ENCODE measurements at places on chromosomes 4 and X.

DNA sequence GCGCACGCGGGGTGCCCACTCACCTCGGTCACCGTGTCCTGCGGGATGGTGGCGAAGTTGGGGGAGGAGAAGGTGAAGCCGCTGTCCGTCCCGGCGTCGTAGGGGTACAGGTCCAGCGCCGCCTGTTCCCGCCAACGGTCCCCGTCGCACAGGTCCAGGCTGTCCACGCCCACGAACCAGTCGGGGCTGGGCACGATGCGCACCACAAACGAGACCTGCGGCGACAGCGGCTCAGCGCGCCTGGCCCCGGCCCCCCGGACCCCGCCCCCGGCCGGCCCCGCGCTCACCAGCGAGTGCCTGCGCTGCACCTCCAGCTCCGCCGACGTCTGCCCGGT, 1.4 kb downstream of the SPON2 start:
- DNase-seq, result no peak

DNA sequence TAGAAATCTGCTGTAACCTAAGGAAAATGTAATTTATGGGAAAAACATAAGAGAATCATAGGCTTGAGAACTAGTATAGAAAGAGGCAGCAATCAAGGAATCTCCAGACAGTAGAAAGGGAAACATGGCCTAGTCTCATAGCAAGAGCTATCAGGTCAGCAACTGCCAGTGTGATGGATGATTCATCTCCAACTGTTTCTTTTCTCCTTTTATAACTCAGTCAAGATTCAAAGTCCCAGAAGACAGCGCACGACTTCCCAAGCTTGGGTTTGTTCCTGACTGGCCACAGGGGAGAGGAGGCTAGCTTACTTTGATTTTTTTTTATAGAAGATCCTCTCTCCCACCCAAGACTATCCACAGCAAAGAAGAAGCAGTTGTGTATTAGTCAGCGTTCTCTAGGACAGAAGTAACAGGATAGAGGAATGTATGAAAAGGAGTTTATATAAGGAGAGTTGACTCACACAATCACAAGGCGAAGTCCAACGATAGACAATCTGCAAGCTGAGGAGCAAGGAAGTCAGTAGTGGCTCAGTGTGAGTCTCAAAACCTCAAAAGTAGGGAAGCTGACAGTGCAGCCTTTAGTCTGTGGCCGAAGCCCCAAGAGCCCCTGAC, 181.5 kb downstream of the GC start:
- no peak for DNase-seq

DNA sequence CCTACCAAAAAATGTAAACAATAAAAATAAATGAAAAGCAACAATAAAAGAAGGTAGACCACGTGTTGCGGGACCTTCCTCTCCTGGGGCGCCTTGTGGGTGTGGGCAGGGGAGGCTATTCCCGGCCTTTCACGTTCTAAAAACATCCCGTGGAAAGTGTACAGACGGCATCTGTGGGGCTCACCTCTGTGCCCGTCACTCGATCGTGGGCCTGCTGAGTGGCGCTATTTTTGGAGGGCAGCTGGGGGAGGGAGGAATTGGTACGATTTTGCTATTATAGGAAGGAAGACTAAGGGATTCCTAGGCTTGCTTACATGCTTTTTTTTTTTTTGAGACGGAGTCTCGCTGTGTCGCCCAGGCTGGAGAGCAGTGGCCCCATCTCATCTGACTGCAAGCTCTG, 13.6 kb upstream of the PPP2R3B start:
- no peak for DNase-seq

DNA sequence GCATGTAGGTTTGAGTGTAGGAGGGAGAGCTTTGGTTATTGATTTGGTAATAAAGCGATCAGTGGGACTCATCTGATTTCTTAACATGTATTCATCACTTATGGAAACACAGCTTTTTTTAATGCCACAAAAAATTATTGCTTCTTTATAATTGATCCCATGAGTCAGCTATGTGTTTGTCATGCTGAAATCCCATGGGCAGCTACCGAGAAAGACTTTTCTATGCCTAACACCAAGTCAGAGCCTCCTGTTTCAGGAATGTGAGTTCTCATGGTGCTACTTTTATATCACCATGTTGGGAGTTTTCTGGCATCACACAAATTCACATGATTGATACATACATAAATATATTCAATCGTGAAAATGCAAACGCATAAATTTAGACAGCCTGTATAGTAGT, 165.7 kb downstream of the RAPGEF2 start:
- DNase-seq, result no peak

- DNase-seq, result no peak
Observed at GRCh38 chrX:118455013-118455412, 40.6 kb upstream of the DOCK11 start.

GRCh38 chrX:36867143-36867542, 141.0 kb upstream of the FAM47C start:
- DNase-seq, result no peak

GRCh38 chr4:157080605-157081004, 4.7 kb downstream of the GLRB start:
- no peak for DNase-seq

DNA sequence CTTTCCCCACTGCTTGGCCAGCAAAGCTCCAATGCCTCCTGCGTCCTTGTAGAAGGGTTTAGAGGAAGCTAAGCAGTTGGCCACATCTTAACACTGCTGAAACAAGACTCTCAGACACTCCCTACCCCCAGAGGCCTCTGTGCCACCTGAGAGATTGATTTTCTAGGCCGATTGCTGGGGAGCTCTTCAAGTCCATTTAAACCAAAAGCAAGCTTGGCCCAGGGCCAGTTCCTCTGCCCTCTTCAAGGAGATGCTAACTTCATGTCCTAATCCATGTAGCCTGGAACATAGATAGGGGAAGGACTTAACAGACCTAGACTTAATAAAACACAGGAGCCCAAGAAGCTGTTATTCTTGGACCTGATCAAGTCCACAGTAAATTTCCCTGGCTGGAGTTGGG, 27.2 kb upstream of the FMR1NB start:
- DNase-seq, result no peak

DNA sequence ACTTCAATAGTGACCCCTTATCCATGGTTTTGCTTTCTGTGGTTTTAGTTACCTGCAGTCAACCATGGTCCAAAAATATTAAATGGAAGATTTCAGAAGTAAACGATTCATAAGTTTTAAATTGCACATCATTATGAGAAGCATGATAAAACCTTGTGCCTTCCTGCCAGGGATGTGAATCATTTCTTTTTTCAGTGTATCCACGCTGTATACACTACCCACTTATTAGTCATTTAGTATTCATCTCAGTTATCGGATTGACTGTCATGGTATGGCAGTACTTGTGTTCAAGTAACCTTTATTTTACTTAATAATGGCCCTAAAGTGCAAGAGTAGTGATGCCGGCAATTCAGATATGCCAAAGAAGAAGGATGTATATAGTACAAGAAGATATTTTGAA, 37.7 kb upstream of the TASL start:
- no peak for DNase-seq

DNA sequence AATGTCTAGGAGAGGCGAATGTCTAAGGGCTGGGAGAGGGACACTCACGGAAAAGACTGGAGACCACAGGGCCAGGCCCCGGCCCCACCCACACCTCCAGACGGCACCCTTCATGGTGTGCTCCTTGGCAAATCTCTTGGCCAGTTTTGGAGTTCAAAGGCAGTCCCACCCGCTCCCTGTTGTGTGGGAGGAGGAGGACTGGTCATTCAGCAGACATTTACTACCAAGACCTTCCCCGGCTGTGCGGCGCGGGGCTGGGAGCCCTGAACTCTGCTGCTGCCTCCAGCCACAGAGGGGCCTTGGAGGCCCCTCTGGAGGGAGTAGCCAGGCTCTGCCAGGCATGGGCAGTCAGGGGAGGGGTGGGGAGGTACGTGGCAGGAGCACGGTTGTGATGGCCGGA, 8.7 kb upstream of the TBC1D14 start:
- DNase-seq, result no peak

DNA sequence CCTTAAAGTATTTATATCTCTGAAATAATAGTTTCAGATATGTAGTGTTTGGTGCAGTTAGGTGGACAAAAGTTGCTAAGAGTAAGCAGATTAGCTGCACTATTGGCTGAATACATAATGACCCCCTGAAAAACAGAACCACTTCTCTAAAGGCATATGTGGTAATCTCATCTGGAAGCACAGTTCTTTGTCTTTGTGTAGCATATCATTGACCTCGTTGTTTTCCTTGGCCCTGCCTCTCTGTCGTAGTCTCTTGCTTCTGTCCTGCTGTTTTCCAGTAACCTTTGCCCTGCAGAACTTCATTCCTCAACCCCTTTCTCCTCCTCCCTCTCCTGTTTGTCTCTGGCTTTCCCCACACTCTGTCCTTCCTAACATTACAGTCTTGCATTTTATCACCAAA, 41.4 kb downstream of the JADE3 start:
- no peak for DNase-seq

- no peak for DNase-seq
Observed at GRCh38 chr4:53861856-53862610, 202.4 kb downstream of the CHIC2 start.

DNA sequence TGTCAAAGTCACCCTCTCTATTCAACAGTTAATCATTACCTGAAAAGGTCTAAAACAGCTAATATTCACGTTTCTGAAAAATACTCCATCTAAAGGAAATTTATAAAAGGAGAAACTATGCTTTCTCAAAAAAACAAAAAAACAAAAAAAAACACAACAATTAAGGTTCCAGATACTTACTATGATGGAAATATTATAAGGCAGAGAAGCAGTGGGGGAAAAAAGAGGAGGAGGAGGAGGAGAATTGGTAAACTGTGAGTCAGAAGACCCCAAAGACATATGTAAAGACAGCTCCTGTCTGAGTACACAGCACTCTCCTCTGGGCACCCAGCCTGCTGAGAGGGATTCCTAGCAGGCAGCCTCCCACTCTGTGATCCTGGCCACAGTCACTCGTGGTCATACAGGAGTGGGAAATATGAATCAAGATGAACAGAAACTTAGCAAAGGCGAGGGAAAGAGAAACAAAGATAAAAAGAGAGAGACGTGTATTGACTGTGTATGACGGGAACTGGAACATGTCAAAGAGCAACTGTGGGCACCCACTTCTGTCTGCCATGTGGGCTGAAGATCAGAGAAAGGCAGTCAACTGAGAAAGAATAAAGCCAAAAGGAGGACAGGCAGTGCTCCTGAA, 12.5 kb downstream of the KLHL15 start:
- DNase-seq, result peak; percentile 44

GRCh38 chr4:70670332-70671014, 4.2 kb upstream of the JCHAIN start:
- DNase-seq, result no peak

DNA sequence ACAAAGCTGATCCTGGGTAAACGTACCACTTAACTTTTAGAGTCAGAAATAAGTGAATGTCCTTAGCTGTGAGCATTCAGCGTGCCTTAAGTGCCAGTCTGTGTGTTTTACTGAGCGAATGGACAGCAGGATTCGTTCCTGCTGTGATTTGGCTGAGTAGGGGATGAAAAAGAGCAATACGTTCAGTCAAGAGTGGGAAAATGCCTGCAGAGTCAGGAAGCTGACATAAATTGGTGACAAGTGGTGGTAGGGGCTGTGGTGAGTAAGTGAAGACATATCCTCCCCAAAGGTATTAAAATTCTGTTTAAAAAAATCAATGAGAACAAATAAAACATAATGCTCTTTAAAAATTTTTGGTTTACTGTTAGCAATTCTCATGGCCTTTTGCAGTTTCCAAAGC, 56.6 kb upstream of the TNIP3 start:
- DNase-seq, result no peak

DNA sequence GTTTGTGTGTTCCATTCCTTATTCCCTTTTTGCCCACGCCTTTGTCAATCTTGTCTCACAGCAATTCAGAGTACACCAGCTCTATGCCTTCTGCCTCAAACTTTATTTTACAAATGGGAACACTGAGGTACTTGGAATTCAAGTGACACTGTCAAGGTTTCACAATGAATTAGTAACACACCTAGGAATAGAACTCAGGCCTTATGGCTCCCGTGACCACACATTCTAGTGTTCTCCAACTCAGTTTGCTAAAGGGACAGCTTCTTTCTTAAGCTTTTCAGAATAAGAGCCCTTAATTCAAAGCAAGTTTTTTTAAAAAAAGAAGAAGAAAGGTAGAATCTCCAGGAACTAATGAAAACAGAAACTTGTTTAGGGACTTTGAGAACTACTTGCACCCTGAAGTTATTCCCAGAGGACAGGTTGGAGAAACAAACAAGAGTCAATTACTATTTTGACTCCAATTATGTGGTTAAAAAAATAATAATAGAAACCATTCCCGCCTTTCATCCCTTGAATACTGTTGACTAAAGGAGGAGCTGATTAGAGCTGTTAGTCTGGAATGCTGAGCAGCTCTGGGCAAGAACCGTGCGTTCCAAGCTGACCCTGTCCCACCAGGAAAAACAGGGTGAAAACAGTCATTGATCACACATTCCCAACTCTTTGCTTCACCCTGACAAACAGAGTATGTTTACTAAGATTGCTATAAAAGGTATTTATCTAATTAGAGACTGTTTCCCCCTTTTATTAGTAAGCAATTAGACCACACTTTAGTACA, 408.8 kb upstream of the CNKSR2 start:
- DNase-seq, result no peak

DNA sequence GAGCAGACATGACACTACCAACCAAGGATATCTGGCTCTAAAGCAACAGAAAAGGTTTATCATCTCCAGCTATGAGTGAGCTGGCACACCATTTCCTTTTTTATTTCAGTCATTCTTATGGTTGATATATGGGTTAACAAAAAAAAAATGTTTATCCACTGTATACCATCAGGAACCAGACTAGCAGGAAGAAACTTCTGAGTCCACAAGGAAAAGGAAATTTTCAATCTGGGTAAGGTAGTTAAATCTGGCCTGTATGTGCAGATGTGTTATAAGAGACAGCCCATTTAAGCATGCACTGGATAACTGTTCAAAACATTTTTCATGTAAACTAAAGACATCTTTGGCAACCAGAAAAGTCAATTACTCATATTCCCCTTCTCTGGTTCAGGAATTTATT, 35.0 kb downstream of the AMMECR1 start:
- no peak for DNase-seq
